ENCODE measurements at places on chromosomes 1 and 21. TPM values are rescaled to one million over a fixed set of nuclear protein-coding genes. Genes with fewer than 3 reads are reported as not detected.
A peak's percentile ranks its signal among the peaks of the same experiment; 100 is the strongest.

- H3K4me1 ChIP-seq, result peaks cover 67% of the 10 kb centered on the region
- H3K4me3 ChIP-seq, result peak overlapping the region; percentile 69
- peak; percentile 70 for DNase-seq
- peak overlapping the region; percentile 73 for H3K27ac ChIP-seq
Measured at GRCh38 chr1:113940365-113941244, 11.5 kb downstream of the HIPK1 start.

The TTC22 gene
- total RNA-seq, result 8.6 TPM

DNA sequence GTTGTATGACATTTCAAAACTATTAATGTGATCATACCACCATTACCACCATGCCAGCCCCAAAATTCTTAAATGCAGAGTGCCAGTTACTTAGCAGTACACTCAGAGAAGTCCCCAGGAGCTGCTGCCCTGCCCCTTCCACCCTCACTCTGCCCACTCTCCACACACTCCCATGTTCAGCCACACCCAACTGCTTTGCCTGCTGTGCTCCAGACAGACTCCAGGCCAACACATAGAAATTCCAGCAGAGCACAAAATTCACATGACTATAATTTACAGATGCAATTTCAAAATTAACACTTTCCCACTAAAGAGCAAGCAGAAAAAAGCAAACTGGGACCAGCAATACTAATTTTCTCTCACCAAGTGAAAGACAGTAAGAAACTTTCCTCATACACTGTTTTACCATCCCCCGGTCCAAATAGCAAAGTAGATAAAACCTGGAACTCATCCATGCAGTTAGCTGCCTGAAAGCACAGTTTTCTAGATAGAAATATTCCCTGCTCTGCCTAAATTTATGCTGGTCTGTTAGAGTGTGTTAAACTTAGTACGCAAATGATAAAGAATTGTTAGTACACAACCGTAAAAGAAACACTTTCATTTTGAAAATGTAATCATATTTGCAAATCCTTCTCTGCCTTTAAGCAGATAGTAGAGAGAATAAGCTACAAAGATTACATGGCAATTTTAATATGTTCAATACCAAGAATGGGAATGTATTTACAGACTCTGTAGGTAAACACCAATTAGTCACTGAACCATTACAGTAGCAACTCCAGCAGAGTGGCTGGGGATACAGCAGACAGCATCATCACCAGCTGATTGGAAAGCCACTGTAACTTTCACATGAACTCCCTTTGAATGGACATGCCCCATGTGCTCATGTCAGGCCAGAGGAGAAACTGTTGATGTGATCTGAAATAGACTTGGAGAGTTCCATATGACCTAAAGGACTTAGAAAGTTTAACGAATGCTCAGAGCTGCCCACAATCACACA is 176.5 kb downstream of the VAV3 start:
- DNase-seq, result no peak
- peaks cover 50% of the 10 kb centered on the region for H3K4me1 ChIP-seq
- no peaks in the 10 kb centered on the region for H3K36me3 ChIP-seq
- no peak overlapping the region for H3K4me3 ChIP-seq
- no peak overlapping the region for H3K27ac ChIP-seq

- H3K4me1 ChIP-seq, result no peaks in the 10 kb centered on the region
- no peak overlapping the region for H3K27ac ChIP-seq
- no peak for DNase-seq
- H3K4me3 ChIP-seq, result no peak overlapping the region
- peaks cover 3% of the 10 kb centered on the region for H3K27me3 ChIP-seq
Measured at GRCh38 chr1:82491301-82492048, 690.7 kb downstream of the ADGRL2 start.

The CAMSAP2 gene
- total RNA-seq, result 6.5 TPM

GRCh38 chr1:52917156-52917555 is 4.4 kb downstream of the ECHDC2 start:
- no peak for DNase-seq
- peaks cover 25% of the 10 kb centered on the region for H3K4me1 ChIP-seq
- H3K36me3 ChIP-seq, result no peaks in the 10 kb centered on the region

GRCh38 chr1:237553078-237553477 is 337.6 kb downstream of the ZP4 start:
- no peak for DNase-seq
- H3K36me3 ChIP-seq, result no peaks in the 10 kb centered on the region
- H3K4me1 ChIP-seq, result no peaks in the 10 kb centered on the region
- H3K4me3 ChIP-seq, result no peak overlapping the region
- no peak overlapping the region for H3K27ac ChIP-seq

The TAS1R3 gene
- 0.10 TPM for total RNA-seq

DNA sequence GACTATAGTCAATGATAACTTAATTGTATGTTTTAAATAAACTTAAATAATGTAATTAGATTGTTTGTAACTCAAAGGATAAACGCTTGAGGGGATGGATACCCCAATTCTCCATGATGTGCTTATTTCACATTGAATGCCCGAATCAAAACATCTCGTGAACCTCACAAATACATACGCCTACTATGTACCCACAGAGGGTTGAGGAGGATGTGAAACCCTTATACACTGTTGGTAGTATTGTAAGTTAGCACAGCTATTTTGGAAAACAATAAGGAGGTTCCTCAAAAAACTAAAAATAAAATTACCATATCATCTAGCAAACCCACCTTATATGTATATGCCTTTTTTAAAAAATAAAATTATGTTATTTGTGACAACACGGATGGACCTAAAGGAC is 198.6 kb downstream of the MRPL39 start:
- no peaks in the 10 kb centered on the region for H3K36me3 ChIP-seq
- DNase-seq, result no peak
- no peak overlapping the region for H3K27ac ChIP-seq

DNA sequence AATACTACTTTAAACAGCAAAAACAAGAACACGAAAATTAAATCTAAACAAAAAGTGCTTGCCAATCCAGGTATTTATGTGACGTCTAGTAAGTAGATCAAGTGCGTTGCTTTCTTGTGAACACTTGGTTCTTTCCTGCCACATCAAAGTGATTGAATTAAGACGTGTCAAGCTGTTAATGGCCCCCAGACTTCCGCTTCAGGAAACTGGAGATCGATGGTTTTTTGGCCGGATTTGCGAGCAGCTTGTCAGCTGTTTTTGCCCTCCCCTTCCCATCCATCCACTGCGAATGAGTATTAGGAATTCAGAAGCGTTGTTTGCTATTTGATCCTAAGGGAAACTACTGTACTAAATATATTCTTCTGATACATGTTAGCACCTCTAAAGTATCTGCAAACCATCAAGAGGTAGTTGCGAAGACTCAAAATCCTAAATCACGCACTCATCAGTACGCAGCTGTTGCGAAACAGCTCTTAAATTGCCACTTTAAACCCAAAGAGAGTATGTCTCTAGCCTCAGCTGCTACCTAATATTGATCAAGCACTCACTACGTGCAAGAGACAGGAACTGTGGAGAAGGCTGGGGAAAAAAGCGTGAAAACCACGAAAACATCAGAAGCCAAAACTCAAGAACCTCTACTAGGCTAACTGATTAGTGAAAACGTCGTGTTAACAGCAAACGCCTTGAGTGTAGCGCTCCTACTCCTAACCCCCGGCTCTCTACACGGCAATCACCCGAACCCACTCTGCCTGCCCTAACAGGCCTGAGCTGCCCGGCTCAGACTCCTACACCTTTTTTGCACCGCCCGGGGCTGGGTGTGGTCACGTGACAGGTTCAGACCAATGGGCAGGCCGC is 473 bp upstream of the BRDT start:
- H3K4me3 ChIP-seq, result peak overlapping the region; percentile 25
- H3K27ac ChIP-seq, result no peak overlapping the region
- no peaks in the 10 kb centered on the region for H3K36me3 ChIP-seq
- H3K4me1 ChIP-seq, result peaks cover 13% of the 10 kb centered on the region
- DNase-seq, result peak; percentile 50
- no peaks in the 10 kb centered on the region for H3K27me3 ChIP-seq

- H3K4me1 ChIP-seq, result peaks cover 9% of the 10 kb centered on the region
- peaks cover 30% of the 10 kb centered on the region for H3K27me3 ChIP-seq
- H3K36me3 ChIP-seq, result no peaks in the 10 kb centered on the region
- DNase-seq, result no peak
- no peak overlapping the region for H3K4me3 ChIP-seq
Measured at GRCh38 chr1:103107741-103108375, 464 bp downstream of the COL11A1 start.

The BRINP2 gene
- not detected for total RNA-seq

GRCh38 chr1:63173161-63173560 is 149.2 kb upstream of the FOXD3 start:
- peaks cover 8% of the 10 kb centered on the region for H3K27me3 ChIP-seq
- no peaks in the 10 kb centered on the region for H3K36me3 ChIP-seq
- no peak overlapping the region for H3K27ac ChIP-seq
- no peak for DNase-seq
- H3K4me3 ChIP-seq, result no peak overlapping the region

DNA sequence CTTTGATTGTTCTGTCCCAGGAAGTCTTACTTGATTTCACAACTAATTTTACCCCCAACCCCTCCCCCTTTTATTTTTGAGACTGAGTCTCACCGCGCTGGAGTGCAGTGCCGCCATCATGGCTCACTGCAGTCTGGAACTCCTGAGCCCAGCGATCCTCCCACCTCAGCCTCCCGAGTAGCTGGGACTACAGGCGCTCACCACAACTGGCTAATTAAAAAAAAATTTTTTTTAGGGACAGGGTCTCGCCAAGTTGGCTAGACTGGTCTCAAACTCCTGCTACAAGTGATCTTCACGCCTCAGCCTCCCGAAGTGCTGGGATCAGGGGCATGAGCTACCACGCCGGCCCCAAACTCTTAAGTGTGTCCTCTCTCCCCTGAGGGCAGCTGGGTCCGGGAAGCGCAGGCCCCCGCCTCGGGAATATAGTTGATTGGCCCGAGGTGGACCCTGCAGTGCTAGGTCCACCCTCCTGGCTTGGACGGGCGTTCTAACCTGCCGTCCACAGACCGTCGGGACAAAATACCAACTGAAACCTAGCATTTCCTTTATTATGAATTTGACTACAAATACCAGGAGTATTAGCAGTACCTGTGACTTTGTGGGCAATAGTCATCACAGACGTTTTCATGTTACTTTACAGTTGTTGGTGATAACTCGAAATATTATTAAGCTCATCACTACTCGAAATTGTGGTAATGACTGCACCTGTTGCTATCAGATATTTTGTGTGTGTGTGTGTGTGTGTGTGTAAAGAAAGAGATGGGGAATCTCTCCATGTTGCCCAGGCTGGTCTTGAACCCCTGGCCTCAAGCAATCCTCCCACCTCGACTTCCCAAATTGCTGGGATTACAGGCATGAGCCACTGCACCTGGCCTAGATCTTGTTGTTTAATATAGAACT is 642 bp upstream of the PARP1 start:
- peak overlapping the region; percentile 99 for H3K4me3 ChIP-seq
- peak overlapping the region; percentile 78 for H3K27ac ChIP-seq
- no peak for DNase-seq
- H3K4me1 ChIP-seq, result peaks cover 34% of the 10 kb centered on the region
- no peaks in the 10 kb centered on the region for H3K27me3 ChIP-seq

DNA sequence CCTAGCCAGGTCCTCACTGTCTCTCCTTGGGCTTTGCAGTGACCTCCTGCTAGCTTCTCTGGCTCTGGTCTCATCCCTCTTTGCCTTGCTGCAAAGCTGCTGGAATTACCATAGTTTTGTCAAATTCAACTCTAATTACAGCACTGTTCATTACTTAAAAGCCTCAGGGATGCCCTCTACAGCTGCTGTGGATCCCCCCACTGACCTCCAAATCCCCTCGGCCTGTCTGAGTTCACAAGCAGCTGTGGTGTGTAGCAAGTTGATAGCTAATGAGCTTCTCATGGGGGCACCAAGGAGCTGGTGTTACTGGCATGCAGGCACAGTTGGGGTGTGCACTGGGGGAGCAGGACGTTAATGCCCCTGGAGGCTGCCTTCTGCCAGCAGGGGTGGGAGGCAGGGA is 24.8 kb downstream of the NIPAL3 start:
- no peak overlapping the region for H3K4me3 ChIP-seq
- no peak for DNase-seq
- peaks cover 14% of the 10 kb centered on the region for H3K36me3 ChIP-seq
- H3K27me3 ChIP-seq, result no peaks in the 10 kb centered on the region
- no peak overlapping the region for H3K27ac ChIP-seq

The F3 gene
- not detected for total RNA-seq

The SCAF4 gene
- 40.5 TPM for total RNA-seq

The CSMD2 gene
- total RNA-seq, result not detected

The GUCA2A gene
- total RNA-seq, result not detected

The TACSTD2 gene
- total RNA-seq, result not detected
